ENCODE measurements at places on chromosomes 3 and 15. TPM values are rescaled to one million over a fixed set of nuclear protein-coding genes. Genes with fewer than 3 reads are reported as not detected.

SORD gene
- 46.2 TPM for total RNA-seq

PARP16 gene
- total RNA-seq, result 5.8 TPM

AMIGO3 gene
- total RNA-seq, result 3.9 TPM

DNA sequence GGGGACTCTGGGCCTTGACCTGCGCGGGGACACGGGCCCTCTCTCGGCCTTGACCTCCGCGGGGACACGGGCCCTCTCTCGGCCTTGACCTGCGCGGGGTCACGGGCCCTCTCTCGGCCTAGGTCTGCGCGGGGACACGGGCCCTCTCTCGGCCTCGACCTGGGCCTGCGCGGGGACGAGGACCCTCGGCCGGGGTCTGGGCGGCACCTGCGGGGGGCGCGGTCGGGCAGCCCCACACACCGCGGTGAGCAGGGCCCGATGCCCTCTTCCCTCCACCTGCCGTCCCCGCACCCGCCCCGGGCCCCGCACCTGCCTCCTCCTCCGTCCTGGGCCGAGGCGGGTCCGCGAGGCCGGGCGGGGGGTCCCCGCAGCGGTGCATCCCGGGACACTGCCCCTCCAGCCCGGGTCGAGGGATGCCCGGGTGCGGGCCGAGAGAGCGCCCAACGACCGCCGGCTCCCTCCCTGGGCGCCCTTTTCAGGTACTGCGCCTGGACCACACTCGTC lies 15.6 kb upstream of the CERS3 start:
- no peaks in the 10 kb centered on the region for H3K27me3 ChIP-seq
- no peak overlapping the region for H3K4me3 ChIP-seq
- DNase-seq, result no peak

GRK7 gene
- not detected for total RNA-seq

DNA sequence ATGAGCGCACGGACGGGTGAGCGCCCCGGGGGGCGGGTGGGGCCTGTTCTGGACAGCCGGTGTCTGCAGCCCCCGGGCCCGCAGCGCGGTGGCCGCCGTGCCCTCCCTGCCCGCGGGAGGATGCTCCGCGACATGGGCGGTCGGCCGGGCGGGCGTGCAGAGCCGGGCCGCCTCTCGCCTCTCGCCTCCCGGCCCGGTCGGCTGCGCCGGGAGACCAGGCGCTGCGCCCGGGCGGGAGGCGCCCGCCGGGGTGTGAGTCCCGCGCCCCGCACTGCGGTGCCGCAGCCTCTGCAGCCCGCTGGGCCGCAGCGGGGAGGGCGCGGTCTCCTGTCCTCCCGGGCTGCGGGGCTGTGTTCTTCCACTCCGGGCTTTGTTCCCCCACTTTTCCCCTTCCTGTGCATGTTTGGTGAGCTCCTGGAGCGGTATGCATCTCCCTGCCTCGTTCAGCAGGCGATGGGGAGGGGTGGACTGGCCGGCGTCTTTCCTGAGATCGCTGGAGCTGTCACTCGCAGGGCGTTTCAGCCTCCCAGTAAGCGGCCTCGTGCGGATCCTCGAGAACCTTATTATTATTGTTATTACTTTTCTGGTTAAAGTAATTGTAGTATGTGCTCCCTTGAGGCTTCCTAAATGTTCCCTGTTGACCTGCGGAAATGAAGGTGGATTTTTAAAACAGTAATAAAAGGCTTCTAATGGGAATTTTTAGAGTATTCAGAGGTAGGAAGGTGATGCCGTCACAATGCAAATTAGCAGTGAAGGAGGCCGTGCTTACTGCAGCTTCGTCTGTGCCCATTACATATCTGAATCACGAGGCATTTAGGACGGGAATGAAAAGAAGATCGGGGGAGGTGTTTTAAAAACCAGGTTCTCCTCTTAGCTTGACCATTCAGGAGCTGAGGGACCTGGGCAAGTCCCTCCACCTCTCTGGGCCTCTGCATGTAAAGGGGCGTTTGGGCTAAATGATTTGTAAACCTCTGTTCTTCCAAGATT lies 593 bp downstream of the TMOD2 start:
- peak overlapping the region; percentile 79 for H3K4me3 ChIP-seq
- H3K27me3 ChIP-seq, result peaks cover 76% of the 10 kb centered on the region
- H3K36me3 ChIP-seq, result no peaks in the 10 kb centered on the region
- DNase-seq, result peak; percentile 42

GRCh38 chr3:196053487-196053886 lies 28.4 kb downstream of the TFRC start:
- no peak overlapping the region for H3K4me3 ChIP-seq
- DNase-seq, result no peak
- no peaks in the 10 kb centered on the region for H3K27me3 ChIP-seq

DNA sequence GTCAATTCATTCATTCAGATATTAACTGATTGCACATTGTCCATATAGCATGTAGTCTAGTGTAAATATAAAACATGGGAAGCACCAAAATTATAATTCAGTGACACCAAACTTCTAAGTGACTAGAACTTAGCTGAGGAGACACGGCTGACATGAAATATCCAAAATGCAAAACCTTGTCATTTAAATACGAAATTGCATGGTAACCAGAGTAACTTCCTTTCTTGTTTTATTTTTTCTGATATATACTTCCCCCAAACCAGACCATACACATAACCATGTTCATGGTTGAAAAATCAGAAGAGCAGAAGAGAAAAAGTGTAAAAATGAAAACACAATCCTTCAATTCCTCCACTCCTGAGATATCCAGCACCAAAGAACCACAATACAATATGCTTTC lies 38.0 kb downstream of the CBLB start:
- no peaks in the 10 kb centered on the region for H3K36me3 ChIP-seq
- DNase-seq, result no peak
- H3K4me3 ChIP-seq, result no peak overlapping the region
- H3K4me1 ChIP-seq, result peaks cover 13% of the 10 kb centered on the region

UROC1 gene
- total RNA-seq, result not detected

DNA sequence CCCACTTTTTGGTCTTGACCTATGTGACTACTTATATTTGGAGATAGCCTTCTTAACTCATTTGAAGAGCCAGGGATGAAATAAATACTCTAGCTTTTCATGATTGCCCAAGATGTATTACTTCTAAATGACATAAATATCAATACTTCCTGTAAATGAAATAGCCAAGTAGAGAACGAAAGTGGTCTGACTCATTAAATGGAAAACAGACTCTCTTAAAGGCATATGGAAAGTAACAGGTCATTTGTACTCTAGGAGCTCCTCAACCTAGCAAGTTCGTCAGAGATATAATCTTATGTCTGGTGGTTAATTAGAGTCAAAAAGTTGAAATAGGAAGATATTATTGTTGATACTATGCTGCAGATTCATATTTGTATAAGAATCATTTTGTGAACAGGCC lies 1105.4 kb downstream of the TUSC7 start:
- no peaks in the 10 kb centered on the region for H3K4me1 ChIP-seq
- no peak overlapping the region for H3K4me3 ChIP-seq
- H3K27me3 ChIP-seq, result no peaks in the 10 kb centered on the region
- H3K36me3 ChIP-seq, result no peaks in the 10 kb centered on the region
- no peak overlapping the region for H3K27ac ChIP-seq

GRCh38 chr15:74724570-74725224 lies 631 bp downstream of the CYP1A1 start:
- H3K36me3 ChIP-seq, result no peaks in the 10 kb centered on the region
- H3K27me3 ChIP-seq, result peaks cover 70% of the 10 kb centered on the region
- peaks cover 15% of the 10 kb centered on the region for H3K4me1 ChIP-seq
- H3K4me3 ChIP-seq, result peak overlapping the region; percentile 74
- DNase-seq, result no peak
- no peak overlapping the region for H3K27ac ChIP-seq

- H3K4me1 ChIP-seq, result no peaks in the 10 kb centered on the region
- H3K4me3 ChIP-seq, result no peak overlapping the region
- no peak overlapping the region for H3K27ac ChIP-seq
- H3K36me3 ChIP-seq, result no peaks in the 10 kb centered on the region
These were observed 60.3 kb downstream of the FEM1B start for GRCh38 chr15:68337826-68338225.

- DNase-seq, result no peak
- no peak overlapping the region for H3K27ac ChIP-seq
- H3K27me3 ChIP-seq, result no peaks in the 10 kb centered on the region
- H3K4me3 ChIP-seq, result no peak overlapping the region
- H3K4me1 ChIP-seq, result no peaks in the 10 kb centered on the region
These were observed 30.2 kb upstream of the HCLS1 start for GRCh38 chr3:121690777-121691405.

IMPG2 gene
- 0.09 TPM for total RNA-seq

GRCh38 chr3:183508821-183509220 lies 46.7 kb downstream of the KLHL6 start:
- H3K36me3 ChIP-seq, result no peaks in the 10 kb centered on the region
- peaks cover 1% of the 10 kb centered on the region for H3K27me3 ChIP-seq
- H3K4me1 ChIP-seq, result no peaks in the 10 kb centered on the region
- H3K4me3 ChIP-seq, result no peak overlapping the region
- no peak overlapping the region for H3K27ac ChIP-seq

CCR9 gene
- not detected for total RNA-seq

DNA sequence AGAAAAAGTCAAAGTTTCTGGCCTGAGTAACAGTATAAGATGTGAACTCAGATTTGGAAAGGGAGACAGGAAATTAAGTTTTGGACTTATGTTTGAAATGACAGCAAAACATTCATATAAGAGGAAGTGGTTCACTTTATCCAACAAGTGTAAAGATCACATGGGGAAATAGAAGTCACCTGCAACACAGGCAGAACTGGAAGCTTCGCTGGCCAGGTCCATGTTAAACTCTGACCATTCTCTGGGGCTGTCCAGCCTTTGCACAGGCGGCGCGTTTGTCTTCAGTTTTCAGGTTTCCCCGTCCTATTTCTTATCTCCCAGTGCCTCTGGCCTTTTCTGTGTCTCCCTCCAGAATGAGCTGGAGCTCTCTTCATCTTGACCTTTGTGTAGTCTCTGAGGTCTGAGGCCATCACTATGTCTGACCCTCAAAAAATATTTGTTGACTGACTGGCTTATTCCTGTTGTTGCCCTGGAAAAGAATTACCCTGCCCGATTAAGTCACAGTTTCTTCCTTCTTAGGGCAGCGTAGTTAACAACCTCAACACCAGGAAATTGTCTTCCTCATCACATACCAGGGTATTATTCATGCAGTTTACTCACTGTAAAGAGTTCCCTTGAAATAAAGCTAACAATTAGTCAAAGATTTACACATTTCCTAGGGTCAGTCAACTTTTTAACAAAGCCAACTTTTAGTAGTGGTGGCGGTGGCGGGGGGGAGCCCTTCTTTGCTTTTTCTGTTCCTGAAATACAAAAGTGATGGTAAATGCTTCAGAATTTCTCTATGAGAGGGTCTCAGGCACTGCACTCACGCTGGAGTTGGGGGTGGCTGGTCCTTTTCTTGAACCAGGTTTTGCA lies 959 bp upstream of the RASA2 start:
- peak overlapping the region; percentile 86 for H3K27ac ChIP-seq
- no peaks in the 10 kb centered on the region for H3K36me3 ChIP-seq
- DNase-seq, result no peak
- H3K27me3 ChIP-seq, result peaks cover 8% of the 10 kb centered on the region

ACP3 gene
- total RNA-seq, result 2.5 TPM

DNA sequence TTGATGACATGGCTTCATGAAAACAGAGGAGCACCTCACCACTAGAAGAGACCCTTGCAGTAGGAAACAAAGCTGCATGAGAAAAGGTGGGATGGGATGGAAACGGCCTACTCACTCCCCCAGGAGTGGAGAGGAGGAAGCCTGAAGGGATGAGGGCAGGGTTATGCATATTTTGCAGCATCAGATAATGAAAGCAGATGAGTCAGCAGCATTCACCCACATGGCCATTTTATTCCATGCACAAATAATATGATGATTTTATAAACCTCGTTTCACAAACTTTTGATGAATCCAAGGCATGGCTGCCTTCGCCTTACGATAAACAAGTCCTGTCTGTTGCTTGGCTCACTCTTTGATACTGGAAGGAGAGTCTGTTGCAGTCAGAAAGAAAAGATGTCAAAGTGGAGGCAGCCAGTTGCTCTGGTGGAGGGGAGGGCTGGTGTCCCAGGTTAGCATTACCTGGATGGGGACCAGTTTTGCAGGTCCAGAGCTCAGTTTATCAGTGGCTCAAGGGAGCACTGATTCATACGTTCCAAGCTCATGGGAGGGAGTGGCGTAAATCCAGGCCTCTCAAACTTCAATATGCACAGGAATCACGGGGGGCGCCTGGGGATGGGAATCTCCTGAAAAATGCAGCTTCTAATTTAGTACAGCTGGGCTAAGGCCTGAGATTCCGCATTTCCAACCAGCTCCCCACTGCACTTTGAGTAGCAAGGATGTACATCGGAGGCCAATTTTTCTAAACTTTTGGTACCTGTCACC lies 9.2 kb upstream of the EHD4 start:
- peaks cover 4% of the 10 kb centered on the region for H3K27me3 ChIP-seq
- no peak overlapping the region for H3K27ac ChIP-seq
- H3K36me3 ChIP-seq, result no peaks in the 10 kb centered on the region
- peaks cover 20% of the 10 kb centered on the region for H3K4me1 ChIP-seq

IGF1R gene
- 116 TPM for total RNA-seq

PLCB2 gene
- total RNA-seq, result 15.2 TPM

KNG1 gene
- 0.34 TPM for total RNA-seq

GRCh38 chr15:25701721-25702465 lies 161.2 kb downstream of the ATP10A start:
- peaks cover 5% of the 10 kb centered on the region for H3K4me1 ChIP-seq
- DNase-seq, result no peak
- no peaks in the 10 kb centered on the region for H3K36me3 ChIP-seq
- H3K27ac ChIP-seq, result no peak overlapping the region
- no peaks in the 10 kb centered on the region for H3K27me3 ChIP-seq

LMAN1L gene
- not detected for total RNA-seq

DNA sequence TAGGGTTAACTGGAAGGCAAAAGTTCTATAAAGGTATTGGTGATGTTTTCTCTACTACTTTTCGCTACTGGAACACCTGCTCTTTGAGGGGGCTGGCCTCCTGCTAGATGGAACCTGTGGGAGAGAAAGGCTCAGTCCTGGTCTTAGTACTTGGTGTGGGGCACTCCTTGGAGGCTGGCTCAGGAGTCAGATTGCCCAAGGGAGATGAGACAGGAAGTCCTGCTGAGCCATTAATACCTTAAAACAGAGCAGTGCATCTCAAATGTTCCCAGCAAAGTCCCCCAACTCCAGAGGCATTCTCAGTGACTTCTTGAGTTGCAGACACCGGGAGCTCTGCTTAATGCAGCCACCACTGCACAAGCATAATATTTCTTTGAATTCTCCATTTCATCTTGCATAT lies 3.1 kb upstream of the ADAMTSL3 start:
- no peak for DNase-seq
- no peak overlapping the region for H3K4me3 ChIP-seq
- peaks cover 24% of the 10 kb centered on the region for H3K4me1 ChIP-seq
- H3K27ac ChIP-seq, result no peak overlapping the region
- H3K36me3 ChIP-seq, result no peaks in the 10 kb centered on the region

GRCh38 chr3:187064210-187065115 lies 74.8 kb downstream of the RPL39L start:
- no peak for DNase-seq
- peaks cover 40% of the 10 kb centered on the region for H3K36me3 ChIP-seq
- H3K27ac ChIP-seq, result peak overlapping the region; percentile 90
- H3K4me1 ChIP-seq, result peaks cover 37% of the 10 kb centered on the region
- H3K27me3 ChIP-seq, result no peaks in the 10 kb centered on the region

Data from WTC11 (cell line).